ENCODE measurements at places on chromosomes 4 and X.

DNA sequence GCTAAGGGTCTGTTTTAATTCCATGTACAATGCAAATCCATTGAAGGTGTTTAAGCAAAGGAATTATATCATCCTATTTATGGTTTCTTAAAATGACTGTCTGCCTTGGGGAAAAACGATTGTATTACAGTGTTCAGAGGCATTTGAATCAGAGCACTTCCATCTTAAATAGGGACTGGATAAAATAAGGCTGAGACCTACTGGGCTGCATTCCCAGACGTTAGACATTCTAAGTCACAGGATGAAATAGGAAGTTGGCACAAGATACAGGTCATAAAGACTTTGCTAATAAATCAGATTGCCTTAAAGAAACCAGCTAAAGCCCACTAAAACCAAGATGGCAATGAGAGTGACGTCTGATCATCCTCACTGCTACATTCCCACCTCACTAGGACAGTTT is 1167.2 kb upstream of the PABPC4L start:
- DNase-seq = no peak

- DNase-seq = peak; percentile 46
Measured at GRCh38 chrX:26925088-26925487, 538.1 kb downstream of the PPP4R3C start.

- DNase-seq = no peak
Measured at GRCh38 chrX:55451626-55451989, 319 bp upstream of the MAGEH1 start.

DNA sequence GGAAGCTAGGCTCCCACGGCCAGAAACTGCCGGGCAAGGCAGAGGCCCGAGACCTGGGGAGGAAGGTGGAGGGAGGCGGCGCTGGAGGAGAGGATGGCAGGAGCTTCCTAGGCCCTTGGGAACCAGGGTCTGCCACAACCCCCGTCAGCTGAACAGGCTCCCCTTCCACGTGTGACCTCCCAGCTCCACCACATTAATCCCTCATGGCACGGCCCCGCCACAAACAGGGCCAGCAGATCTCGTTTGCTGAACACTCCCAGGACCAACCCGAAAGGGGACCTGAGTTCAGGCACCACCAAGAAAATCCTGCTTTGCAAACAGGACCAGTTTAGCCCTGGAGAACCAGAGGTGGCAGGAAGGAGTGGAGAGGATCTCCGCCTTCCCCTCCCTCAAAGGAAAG is 62.7 kb downstream of the FHDC1 start:
- DNase-seq = no peak

GRCh38 chr4:114091546-114091945 is 112.1 kb upstream of the ARSJ start:
- no peak for DNase-seq

DNA sequence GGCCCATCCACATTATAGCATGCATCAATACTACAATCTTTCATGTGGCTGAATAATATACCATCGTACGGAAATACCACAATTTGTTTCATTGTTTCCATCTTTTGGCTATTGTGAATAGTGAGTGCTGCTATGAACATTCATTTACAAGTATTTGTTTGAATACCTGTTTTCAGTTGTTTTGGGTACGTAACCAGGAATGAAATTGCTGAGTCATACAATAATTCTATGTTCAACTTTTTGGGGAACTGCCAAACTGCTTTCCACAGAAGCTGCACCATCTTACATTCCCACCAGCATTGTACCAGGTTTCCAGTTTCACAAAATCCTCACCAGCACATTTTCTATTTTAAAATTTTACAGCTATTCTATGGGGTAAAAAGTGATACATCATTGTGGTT is 28.5 kb upstream of the MANBA start:
- peak; percentile 69 for DNase-seq

DNA sequence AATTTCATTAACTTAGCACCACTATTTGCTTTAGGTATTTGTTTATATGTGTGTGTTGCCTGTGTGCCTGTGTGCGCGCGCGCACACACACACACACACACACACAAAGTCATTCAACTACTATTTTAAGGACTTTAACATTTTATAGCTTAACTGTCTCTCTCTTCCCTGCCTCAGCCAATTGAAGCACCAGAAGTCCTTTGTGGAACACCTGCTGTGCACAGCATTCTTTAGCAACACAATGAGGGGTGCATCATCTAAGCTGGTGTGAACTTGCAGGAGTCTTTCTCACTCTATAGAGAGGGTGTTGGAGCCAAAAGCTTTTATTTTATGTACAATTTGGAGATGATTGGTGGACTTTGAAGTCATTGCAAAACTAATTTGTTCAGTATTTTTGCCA is 31.3 kb downstream of the SLIT2 start:
- DNase-seq = no peak

- no peak for DNase-seq
Measured at GRCh38 chr4:76738086-76738931, 159.6 kb downstream of the SOWAHB start.

DNA sequence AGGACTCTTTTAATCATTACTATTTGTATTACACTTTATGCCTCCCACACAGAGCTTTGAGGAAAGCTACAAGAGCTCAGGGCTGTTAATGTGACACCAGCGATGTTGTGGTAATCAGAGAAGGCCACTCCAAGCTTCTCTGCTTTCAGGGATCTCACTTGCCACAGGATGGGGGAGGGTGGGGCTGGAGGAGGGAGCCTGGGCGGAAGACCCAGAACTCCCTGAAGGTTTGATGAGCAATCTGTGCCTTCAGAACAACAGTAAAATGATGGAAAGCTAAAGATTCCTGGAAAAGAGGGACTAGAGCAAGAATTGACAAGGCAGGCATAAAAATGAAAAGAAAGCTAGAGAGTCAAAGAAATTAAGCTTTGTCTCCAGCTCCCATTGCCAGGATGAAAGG is 75.6 kb downstream of the MAML3 start:
- DNase-seq = no peak

- DNase-seq = no peak
Measured at GRCh38 chr4:38687571-38688011, 23.6 kb downstream of the KLF3 start.
